ENCODE measurements at places on chromosomes 6 and 20.
A peak's percentile ranks its signal among the peaks of the same experiment; 100 is the strongest.

DNA sequence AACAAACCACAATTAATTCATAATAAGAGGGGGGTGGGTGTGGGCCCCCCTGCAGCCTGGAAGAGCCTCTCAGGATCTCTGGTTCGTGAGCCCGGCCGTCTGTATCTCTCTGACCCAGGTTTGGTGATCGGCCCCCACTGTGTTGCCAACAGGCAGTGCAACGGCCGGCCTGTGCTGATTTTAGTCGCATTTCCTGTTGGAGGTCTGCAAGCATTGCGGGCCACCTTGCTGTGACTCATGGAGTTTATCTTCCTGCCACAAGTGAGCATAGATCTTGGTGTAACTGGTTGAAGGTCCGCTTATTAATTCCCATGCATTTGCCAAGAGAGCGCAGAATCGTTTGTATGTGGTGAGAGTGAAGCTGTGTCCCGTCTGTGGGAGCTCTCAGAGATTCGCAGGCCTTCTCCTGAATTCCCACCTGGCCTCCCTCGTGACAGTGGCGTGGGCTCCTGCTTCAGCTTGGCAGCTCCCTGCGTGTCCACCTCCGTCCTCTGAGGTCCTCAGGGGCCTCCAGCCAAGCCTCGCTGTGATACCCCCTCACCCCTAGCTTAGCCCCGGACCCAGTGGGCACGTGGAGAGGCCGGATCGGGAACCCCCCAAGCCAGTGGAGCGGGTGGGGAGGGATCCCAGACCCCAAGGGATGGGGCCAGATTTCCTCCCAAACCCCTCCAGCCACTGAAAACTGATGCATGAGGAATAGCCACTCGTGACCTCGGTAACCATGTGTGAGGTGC lies 269.8 kb downstream of the CDH4 start:
- DNase-seq: no peak

GRCh38 chr6:119184008-119184648 lies 105.7 kb upstream of the FAM184A start:
- DNase-seq: no peak

DNA sequence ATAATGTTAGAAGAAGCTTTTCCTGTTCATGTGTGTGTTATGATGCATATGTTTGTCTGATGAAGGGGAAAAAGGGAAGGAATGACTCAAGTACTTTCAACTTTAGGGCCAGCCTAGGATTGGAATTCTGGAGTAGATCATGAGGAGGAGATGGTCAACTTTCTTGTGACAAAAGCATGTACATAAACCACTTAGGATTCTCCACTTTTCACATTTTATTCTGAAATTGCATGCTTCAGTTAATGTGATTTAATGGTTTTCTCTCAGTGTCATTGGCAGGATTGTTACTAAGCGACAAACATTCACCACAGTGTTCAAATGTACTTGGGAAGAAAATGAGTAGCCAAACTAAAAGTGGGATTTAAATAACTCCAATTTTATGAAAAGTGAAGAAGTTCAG lies 80.1 kb downstream of the UTRN start:
- no peak for DNase-seq

DNA sequence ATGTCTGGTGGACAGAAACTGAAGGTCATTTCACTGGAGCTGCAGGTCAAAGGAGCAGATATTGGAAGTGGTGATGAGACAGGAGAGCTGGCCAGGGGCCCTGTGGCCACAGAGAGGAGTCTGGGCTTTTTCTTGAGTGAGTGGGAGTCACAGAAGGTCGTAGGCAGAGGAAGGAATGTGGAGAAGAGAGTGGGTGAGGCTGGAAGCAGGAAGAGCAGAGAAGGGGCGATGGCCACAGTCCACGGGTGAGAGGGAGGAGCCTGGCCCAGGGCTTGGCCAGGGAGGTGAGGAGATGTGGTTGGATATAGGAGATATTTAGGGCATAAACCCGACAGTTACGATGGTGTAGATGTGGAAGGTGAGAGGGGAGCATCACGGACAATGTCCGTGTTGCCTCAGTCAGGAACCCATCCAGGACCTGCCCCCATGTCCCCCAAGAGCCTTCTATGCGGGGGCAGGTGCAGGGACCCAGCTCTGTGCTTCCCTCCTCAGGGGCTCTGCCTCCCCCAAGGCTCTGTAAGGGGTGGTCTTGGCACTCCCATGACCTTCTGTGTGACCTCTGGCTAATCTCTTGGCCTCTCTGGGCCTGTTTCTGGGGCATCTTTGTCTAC lies 150.5 kb upstream of the PTPN1 start:
- no peak for DNase-seq

DNA sequence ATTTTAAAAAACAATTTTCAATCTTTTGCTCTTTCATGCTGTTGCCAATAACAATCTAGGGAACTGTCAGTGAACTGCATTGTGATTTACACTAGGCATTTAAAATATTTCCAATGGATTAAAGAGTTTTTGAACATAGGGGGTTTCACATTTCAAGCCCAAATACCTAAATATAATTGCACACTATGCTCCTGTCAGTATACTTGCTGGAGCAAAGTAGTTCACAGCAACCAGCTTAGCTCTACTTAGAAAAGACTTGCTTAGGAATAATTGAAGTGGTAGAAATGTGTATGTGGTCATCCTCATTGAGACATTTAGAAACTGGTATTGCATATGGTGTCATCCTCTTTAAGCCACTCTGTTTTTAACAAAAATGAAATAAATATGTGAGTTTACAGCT lies 41.7 kb upstream of the REV3L start:
- no peak for DNase-seq

- DNase-seq: no peak
These were observed 320.2 kb upstream of the JARID2 start for GRCh38 chr6:14925699-14926026.

GRCh38 chr6:148068437-148069061 lies 274.1 kb upstream of the SASH1 start:
- DNase-seq: no peak

- DNase-seq: no peak
These were observed 84.8 kb upstream of the MPC1 start for GRCh38 chr6:166467436-166468000.

- DNase-seq: no peak
These were observed 13.0 kb downstream of the CLVS2 start for GRCh38 chr6:123009059-123009458.

GRCh38 chr6:149723771-149724417 lies 6.0 kb upstream of the LATS1 start:
- DNase-seq: peak; percentile 94

DNA sequence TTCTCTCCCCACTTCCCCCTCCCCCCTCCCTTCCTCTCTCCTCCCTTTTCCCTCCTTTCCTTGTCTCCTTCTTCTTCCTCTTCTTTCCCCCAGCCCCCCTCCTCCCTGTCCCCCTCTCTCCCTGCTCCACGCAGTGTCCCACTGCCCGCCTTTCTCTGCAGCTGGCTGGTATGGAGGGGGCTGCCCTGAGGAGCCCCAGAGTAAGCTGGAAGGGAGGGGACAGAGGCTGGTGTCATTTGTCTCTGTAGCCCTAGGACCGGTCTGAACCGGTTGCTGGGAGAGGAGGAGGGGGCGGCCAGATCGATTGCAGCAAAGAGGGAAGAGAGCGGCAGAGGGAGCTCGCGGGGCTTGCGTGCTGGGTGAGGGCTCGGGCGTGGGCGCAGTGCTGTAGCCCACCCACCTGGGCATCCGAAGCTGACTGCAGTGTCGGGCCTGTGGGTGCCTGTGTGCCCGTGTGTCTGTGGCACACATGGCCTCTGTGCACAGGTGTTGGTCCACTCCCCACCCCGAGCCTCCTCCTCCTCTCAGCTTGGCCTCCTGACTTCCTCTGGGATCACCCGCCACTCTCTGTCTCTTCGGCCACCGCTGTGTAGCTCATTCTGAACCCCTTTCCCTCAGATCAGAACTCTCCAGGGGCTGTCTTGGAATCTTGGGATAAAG lies 50.6 kb downstream of the SRC start:
- DNase-seq: peak; percentile 24

DNA sequence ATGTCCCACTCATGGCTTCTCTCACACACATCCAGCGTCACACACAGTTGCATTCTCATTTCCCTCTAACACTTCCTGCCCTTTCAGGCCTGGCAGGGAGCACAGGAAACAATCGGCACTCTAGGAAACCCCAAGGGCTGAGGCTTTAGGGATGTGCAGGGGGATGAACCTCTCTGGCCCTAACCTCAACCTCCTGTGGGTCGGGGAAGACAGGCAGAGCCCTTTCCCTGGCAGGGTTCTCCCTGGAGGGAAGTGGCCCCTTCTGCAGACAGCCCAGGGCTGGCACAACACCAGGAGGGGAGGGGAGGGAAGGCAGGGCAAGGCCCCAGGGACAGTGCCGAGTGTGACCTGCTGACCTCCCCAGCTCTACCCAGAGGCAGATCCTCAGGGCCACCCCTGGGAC lies 2.7 kb downstream of the TEAD3 start:
- peak; percentile 95 for DNase-seq

GRCh38 chr6:54252496-54252895 lies 55.7 kb upstream of the TINAG start:
- no peak for DNase-seq

DNA sequence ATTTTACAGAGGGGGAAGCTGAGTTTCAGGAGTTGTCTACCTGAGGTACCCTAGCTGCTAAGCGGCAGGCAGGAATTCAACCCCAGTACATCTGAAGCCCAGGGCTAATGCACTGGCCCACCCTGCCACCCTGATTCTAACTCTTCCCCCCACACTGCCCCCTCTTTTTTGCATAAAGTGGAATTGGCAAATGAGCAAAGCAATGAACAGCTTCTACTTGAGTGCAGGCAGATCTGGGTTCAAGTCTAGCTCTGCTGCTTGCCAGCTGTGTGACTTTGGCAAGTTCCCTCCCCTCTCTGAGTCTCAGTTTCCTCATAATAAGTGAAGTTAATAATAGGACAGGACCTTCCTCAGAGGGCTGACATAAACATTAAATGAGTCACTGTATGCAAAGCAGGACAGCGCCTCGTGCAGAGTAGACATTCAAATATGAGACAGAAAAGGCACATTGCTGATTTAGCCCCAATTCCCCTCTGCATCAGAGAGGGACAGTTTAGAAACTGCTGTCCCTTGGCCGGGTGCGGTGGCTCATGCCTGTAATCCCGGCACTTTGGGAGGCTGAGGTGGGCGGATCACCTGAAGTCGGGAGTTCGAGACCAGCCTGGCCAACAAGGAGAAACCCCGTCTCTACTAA lies 4.7 kb downstream of the ADA start:
- peak; percentile 76 for DNase-seq

DNA sequence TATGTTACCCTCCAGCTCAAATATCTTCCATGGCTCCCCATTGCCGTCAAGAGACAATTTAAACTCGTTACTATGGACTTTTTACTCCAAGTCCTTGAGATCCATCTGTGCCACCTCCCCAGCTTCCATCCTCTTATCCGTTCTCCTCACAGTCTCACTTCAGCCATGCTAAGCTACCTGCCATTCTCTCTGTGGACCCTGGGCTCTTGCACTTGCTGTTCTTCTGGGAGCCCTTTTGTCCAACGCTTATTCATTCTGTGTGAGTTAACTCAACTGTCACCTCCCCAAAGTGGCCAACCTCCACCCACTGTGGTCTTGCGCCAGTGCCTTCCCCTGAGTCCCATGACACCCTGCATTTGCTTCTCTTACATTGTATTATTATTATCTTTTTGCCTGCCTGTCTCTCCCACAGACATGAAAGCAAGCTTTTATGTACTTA lies 132.4 kb downstream of the BCAS1 start:
- DNase-seq: no peak

- DNase-seq: no peak
These were observed 174.6 kb downstream of the GJA10 start for GRCh38 chr6:90068703-90069523.

DNA sequence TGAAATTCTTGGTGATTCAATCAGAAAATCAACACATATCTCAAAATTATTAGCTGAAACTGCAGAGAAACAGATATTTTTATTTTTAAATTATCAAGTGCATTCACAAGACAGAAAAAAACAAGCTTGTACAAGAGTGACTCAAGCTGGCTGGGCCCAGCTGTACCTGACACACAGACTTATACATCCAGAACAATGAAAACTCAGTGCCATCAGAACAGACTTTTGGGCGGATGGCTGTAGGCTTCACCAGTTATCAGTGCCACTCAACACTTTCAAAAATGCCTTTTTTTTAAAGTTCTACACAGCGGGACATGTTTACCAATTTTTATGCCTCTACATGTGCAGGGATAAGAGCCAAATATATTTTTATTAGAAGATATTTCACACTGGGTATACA lies 102.8 kb downstream of the MYB start:
- no peak for DNase-seq

DNA sequence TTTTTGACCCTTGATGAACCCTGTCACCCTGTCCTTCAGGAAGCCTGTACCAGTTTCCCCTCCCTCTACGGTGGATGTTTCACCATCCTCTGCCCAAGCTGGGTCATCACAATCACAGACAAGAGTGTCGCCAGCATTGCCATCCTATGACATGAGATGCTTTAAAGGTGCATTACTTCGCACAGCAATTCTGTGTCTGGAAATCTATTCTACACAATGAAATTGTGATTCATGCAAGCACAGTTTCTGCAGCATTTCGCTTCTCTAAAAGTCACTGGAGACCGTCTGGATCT lies 2.5 kb upstream of the ULBP2 start:
- DNase-seq: no peak

DNA sequence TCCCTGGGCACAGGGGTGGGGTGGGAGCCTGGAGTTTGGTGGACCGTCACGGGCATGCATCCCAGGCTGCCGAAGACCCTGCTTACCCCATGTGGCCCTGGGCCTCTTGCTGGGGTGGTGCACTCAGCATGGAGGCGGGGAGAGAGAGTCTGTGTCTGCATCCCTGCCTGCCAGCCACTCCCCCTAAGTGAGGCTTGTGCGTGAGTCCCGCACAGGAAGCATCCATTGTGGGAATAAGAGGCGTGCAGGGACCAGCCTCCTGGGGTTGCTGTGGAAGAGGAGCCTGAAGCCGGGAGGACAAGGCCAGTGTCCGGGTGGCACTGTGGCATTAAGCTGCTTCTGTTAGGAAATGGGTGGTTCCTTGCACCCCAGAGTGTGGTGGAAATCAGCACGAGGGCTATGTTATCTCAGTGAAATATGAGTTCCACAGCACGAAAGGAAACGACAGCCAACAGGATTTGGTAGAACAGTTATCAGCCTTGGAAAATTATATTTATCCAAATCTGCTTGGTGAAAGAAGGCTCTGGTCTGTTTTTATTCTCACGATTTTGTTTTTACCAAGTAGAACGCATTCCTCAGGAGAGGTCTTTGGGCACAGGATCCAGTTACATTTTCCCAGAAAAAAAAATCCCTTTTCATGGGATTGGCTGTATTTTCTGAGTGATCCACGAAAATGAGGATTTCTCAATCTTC lies 35.7 kb downstream of the CDH4 start:
- DNase-seq: no peak

- no peak for DNase-seq
These were observed 83.5 kb downstream of the WASF1 start for GRCh38 chr6:110095935-110096334.

Data from Kasumi-1 (cell line).